ENCODE measurements at places on chromosomes 11 and 22. TPM values are rescaled to one million over a fixed set of nuclear protein-coding genes. Genes with fewer than 3 reads are reported as not detected.

DNA sequence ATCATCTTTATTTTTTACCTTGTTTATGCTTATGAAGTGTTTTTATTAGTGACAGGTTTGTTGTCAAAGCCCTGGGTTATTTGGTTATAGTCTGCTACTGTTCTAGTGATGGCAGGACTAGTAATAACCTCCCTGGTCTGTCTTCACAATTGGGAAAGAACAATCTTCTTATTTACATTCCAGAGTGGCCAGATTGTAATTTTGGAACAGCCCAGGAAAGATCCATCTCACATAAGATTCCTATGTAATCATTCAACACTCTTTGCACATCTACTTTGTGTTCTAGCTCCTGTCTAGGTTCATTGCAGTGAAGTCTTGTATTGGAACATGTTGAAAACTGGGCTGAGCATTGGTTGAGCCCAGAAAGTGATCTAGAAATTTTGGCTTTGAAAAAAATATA is 63.8 kb downstream of the CYB5R2 start:
- no peak for DNase-seq
- no peak overlapping the region for H3K27ac ChIP-seq
- peaks cover 19% of the 10 kb centered on the region for H3K4me1 ChIP-seq

Gene SLC22A9
- total RNA-seq, result not detected

Gene MCAT
- total RNA-seq, result 16.9 TPM

DNA sequence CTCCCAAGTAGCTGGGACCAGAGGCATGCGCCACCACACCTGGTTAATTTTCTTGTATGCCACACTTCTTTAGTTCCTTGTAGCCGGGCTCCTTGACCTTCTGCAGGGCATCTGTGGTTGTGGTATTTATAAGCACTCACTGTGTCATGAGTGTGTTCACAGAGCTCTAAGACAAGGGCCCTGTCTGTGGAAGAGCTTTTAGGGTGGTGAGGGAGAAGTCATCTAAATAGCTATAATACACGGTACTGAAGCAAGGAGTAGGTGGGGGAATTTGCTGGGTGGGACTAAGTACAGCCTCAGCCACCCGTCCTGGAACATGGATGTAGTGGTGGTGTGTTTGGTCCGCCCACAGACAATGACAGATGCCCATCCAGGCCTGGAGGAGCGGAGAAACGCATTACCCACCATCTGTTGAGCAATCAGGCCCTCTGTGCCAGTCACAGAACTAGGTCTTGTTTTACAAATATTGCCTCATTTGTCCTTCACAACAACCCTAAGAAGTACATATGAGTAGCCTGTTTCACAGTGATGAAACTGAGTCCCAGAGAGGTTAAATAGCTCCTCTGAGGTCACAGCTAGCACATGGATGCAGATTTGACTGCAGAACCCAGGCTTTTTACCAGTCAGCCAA is 10.1 kb downstream of the ACO2 start:
- DNase-seq, result no peak
- H3K4me1 ChIP-seq, result no peaks in the 10 kb centered on the region
- no peaks in the 10 kb centered on the region for H3K27me3 ChIP-seq
- H3K4me3 ChIP-seq, result no peak overlapping the region
- no peak overlapping the region for H3K27ac ChIP-seq
- no peaks in the 10 kb centered on the region for H3K36me3 ChIP-seq

Gene TMEM121B
- total RNA-seq, result 0.37 TPM

DNA sequence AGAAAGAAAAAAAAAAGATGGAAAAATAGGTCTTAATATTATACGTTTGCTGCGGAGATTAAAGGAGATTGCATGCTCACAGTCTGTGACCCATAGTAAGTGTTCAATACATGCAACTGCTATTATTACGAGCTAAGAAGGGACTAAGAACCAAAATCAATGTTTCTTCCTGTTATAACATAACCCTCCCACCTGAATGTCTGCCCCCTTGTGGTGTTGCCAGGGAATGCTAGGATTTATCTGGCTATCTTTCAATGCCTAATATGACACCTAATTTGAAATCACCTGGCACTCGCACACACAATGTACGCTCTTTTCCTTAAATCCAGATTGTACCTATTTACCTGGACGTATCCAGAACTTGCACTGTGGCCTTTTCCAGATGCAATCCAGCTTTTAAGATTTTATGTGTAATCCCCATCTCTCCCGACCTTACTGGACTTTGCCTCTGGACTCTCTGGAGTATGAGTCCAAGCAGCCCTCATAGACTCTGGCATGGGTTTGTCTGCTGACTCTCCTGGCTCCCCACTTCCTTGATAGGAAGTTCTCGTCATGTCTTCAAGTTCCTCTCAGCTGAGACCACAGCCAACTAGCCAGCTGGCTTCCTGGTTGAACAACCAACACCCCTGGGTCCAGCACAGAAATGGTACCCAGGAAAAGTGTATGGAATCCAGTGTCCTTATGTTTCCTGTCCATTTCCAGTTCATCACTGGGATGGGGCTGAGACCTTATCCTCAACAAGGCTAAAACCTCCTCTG is 151.5 kb downstream of the CCDC34 start:
- H3K4me1 ChIP-seq, result peaks cover 26% of the 10 kb centered on the region
- no peak for DNase-seq
- no peaks in the 10 kb centered on the region for H3K36me3 ChIP-seq

- no peak overlapping the region for H3K4me3 ChIP-seq
- H3K27me3 ChIP-seq, result no peaks in the 10 kb centered on the region
- no peak for DNase-seq
Observed at GRCh38 chr11:24400059-24400665, 96.7 kb upstream of the LUZP2 start.

DNA sequence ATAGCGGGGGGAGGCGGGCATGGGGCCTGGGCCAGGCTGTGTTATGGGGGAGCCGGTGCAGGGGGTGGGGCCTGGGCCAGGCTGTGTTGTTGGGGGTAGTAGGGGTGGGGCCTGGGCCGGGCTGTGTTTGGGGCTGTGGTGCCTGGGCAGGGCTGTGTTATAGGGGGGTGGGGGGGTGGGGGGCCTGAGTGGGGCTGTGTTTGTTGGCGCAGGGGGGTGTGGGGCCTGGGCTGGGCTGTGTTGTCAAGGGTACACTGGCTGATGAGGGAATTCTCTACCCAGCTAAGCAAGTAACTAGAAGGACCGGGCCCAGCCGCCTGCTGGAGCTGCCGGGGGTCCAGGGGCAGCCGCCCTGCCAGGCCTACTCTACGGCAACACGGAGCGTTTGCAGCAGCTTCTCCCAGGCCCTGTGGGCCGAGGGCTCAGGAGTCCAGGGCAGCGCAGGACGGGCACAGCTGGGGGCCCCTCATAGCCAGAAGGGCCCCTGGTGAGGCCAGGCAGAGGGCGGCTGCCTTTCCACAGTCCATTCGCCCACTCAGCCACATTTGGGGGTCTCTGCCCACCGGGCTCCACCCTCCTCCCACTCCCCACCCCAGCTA is 10.1 kb upstream of the PIM3 start:
- no peaks in the 10 kb centered on the region for H3K27me3 ChIP-seq
- no peak overlapping the region for H3K4me3 ChIP-seq
- no peaks in the 10 kb centered on the region for H3K36me3 ChIP-seq
- H3K27ac ChIP-seq, result no peak overlapping the region

DNA sequence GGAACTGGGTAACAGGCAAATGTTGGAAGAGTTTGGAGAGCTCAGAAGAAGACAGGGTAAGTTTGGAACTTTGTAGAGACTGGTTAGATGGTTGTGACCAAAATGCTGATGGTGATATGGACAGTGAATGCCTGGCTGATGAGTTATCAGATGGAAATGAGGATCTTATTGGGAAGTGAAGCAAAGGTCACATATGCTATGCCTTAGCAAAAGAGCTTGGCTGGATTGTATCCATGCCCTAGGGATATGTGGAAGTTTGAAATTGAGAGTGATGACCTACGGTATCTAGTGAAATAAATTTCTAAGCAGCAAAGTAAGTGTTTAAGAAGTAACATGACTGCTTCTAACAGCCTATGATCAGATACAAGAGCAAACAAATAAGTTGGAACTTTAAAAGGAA is 17.8 kb downstream of the BBOX1 start:
- no peaks in the 10 kb centered on the region for H3K27me3 ChIP-seq
- no peak overlapping the region for H3K4me3 ChIP-seq
- no peak overlapping the region for H3K27ac ChIP-seq
- no peaks in the 10 kb centered on the region for H3K4me1 ChIP-seq

GRCh38 chr11:70611821-70612220 is 213.5 kb downstream of the CTTN start:
- no peaks in the 10 kb centered on the region for H3K4me1 ChIP-seq
- DNase-seq, result no peak
- H3K27me3 ChIP-seq, result no peaks in the 10 kb centered on the region
- H3K4me3 ChIP-seq, result no peak overlapping the region
- no peak overlapping the region for H3K27ac ChIP-seq
- H3K36me3 ChIP-seq, result no peaks in the 10 kb centered on the region

GRCh38 chr11:117465236-117465997 is 137.8 kb downstream of the CEP164 start:
- H3K4me3 ChIP-seq, result no peak overlapping the region
- no peaks in the 10 kb centered on the region for H3K36me3 ChIP-seq
- H3K27me3 ChIP-seq, result no peaks in the 10 kb centered on the region

DNA sequence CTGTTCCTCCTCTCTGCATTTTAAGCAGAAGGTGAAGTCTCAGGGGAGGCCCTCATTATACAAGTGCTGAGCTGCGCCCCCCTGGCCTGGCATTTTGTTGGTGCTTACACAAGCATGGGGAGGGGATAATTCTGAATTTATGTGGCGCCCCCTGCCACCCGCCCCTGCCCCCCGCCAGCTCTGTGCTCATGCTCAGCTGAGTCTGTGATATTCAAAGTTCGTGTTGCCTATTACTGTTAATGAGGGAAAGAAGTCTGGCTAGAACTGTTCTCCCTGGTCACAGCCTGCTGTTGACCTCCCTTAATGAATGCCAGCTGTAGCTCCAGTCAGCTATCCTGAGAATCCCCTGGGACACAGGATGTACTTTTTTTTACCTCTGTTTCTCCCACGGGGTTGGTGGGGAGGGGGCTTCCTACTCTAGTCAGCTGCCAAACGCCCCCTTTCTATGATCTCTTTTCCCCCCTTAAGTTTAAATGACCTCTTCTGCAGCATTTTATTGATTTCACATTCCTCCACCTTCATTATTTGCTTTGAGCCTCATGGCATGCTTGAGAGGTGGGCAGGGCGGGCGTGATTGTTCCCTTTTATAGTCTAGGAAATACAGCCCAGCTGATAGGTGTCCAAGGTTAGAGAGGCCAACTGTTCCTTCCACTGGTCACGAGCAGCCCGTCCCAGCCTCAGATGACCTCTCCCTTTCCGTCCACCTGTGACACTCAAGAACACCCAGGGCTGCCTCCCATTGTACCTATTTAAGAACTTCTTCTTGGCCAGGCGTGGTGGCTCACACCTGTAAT is 12.2 kb downstream of the USP2 start:
- peaks cover 15% of the 10 kb centered on the region for H3K27me3 ChIP-seq
- H3K36me3 ChIP-seq, result no peaks in the 10 kb centered on the region
- no peak for DNase-seq
- no peak overlapping the region for H3K4me3 ChIP-seq

GRCh38 chr22:40463017-40463631 is 92.7 kb downstream of the SGSM3 start:
- H3K36me3 ChIP-seq, result no peaks in the 10 kb centered on the region
- DNase-seq, result no peak
- H3K27me3 ChIP-seq, result no peaks in the 10 kb centered on the region
- no peak overlapping the region for H3K4me3 ChIP-seq
- no peak overlapping the region for H3K27ac ChIP-seq
- peaks cover 5% of the 10 kb centered on the region for H3K4me1 ChIP-seq

Gene RTN4RL2
- total RNA-seq, result 0.83 TPM

DNA sequence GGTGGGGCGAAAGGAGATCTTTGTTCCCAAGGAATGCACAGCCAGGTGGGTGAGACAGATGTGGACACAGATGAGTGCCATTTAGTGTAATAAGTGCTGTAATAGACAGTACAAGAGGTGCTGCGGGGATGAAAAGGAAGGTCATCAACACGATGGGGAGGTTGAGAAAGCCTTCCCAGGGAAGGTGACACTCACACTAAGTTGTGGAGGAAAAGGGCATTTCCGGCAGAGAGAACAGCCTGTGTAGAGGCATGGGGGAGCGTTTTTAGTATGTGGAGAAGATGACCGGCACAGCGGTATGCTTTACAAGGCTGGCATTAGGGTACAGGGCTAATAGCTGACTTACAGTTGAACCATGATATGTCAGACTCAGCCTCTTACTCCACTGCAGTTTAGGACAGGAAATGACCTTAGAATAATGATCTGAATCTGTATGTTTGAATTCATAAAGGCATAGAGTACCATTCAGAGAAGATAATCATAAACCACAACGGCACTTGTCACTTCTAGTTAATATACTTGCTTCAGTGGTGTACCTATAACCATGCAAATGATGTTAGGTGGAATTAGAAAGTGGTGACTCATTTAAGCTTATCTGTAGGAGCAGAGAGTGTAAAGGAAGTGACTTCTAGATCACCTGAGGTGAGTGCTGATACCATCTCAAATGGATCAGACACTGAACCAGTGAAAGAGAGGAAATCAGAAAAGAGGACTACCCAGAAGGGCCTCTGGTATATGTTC is 60.6 kb downstream of the FAM83F start:
- peak; percentile 37 for DNase-seq
- peaks cover 33% of the 10 kb centered on the region for H3K4me1 ChIP-seq
- H3K36me3 ChIP-seq, result no peaks in the 10 kb centered on the region
- no peak overlapping the region for H3K4me3 ChIP-seq

DNA sequence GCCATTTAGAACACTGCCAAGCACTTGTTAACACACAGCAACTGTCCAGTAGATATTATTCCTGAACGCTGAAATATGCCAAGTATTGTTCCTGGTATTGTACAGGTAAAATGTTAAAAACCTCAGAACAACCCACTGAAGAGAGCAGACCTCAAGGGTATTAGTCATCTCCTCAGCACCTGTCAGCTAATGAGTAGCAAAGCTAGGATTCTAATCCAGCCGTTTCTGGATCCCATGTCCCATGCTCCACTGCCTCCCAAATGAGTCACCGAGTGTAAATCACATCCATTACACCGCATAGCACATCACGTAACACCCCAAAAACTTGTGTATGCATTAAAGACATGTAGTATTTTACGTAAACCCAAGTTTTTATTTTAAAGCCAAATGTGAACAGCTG is 705.4 kb upstream of the TENM4 start:
- no peaks in the 10 kb centered on the region for H3K4me1 ChIP-seq
- H3K4me3 ChIP-seq, result no peak overlapping the region
- H3K27me3 ChIP-seq, result no peaks in the 10 kb centered on the region
- H3K27ac ChIP-seq, result no peak overlapping the region
- no peaks in the 10 kb centered on the region for H3K36me3 ChIP-seq

GRCh38 chr11:84719935-84720577 is 907.1 kb downstream of the DLG2 start:
- no peak overlapping the region for H3K4me3 ChIP-seq
- H3K4me1 ChIP-seq, result no peaks in the 10 kb centered on the region
- H3K27me3 ChIP-seq, result no peaks in the 10 kb centered on the region
- DNase-seq, result no peak

- no peaks in the 10 kb centered on the region for H3K4me1 ChIP-seq
- H3K36me3 ChIP-seq, result no peaks in the 10 kb centered on the region
- no peak overlapping the region for H3K27ac ChIP-seq
- H3K4me3 ChIP-seq, result no peak overlapping the region
Observed at GRCh38 chr22:47592791-47593190, 830.3 kb downstream of the TBC1D22A start.

- no peaks in the 10 kb centered on the region for H3K4me1 ChIP-seq
- no peak for DNase-seq
- no peak overlapping the region for H3K4me3 ChIP-seq
- no peak overlapping the region for H3K27ac ChIP-seq
- peaks cover 29% of the 10 kb centered on the region for H3K27me3 ChIP-seq
- no peaks in the 10 kb centered on the region for H3K36me3 ChIP-seq
Observed at GRCh38 chr11:128868841-128869671, 2.0 kb upstream of the KCNJ1 start.

Gene OR8G5
- not detected for total RNA-seq

- DNase-seq, result no peak
- no peaks in the 10 kb centered on the region for H3K27me3 ChIP-seq
- no peaks in the 10 kb centered on the region for H3K4me1 ChIP-seq
- H3K4me3 ChIP-seq, result no peak overlapping the region
- H3K36me3 ChIP-seq, result no peaks in the 10 kb centered on the region
- H3K27ac ChIP-seq, result no peak overlapping the region
Observed at GRCh38 chr11:7826324-7826723, 29.6 kb upstream of the OR5P2 start.

Gene ANKK1
- total RNA-seq, result not detected
